ENCODE measurements at places on chromosomes 5 and 9. TPM values are rescaled to one million over a fixed set of nuclear protein-coding genes. Genes with fewer than 3 reads are reported as not detected.

The FXN gene
- total RNA-seq, result 2.5 TPM

The OTULINL gene
- total RNA-seq, result under 0.01 TPM

The ANKRA2 gene
- total RNA-seq, result 13.0 TPM

The GFI1B gene
- total RNA-seq, result not detected

The NR5A1 gene
- not detected for total RNA-seq

The RAB14 gene
- total RNA-seq, result 25.4 TPM

The PMPCA gene
- 47.2 TPM for total RNA-seq

The C1QTNF3 gene
- 0.28 TPM for total RNA-seq

The ANGPTL2 gene
- 15.3 TPM for total RNA-seq

The PCDHGC4 gene
- 1.4 TPM for total RNA-seq

The GPR151 gene
- not detected for total RNA-seq

The ZNF883 gene
- 0.09 TPM for total RNA-seq

The LHX2 gene
- not detected for total RNA-seq

The DDX41 gene
- 129 TPM for total RNA-seq

The ZNF367 gene
- 5.8 TPM for total RNA-seq

The AGXT2 gene
- total RNA-seq, result not detected

The SPAG8 gene
- 0.27 TPM for total RNA-seq

The KIF12 gene
- 0.18 TPM for total RNA-seq

The SH3RF2 gene
- total RNA-seq, result 4.3 TPM

The PDE8B gene
- total RNA-seq, result not detected

The KCNIP1 gene
- not detected for total RNA-seq

The FOXE1 gene
- total RNA-seq, result not detected

The NSA2 gene
- 94.5 TPM for total RNA-seq

The PLEKHG4B gene
- not detected for total RNA-seq

The SLC45A2 gene
- total RNA-seq, result not detected

The CENPP gene
- 2.0 TPM for total RNA-seq

The CD180 gene
- total RNA-seq, result not detected

The ISL1 gene
- not detected for total RNA-seq

The PCDHGB7 gene
- total RNA-seq, result 5.8 TPM

The ALDH1A1 gene
- total RNA-seq, result 118 TPM

The SYNPO gene
- total RNA-seq, result 10.0 TPM

The SPINK7 gene
- not detected for total RNA-seq

The COL15A1 gene
- total RNA-seq, result not detected

The PKD2L2 gene
- total RNA-seq, result not detected

The ZSWIM6 gene
- 25.0 TPM for total RNA-seq

The FGF1 gene
- total RNA-seq, result 0.09 TPM

The PCDHA9 gene
- total RNA-seq, result 0.09 TPM

The IFNA13 gene
- total RNA-seq, result not detected

The PRSS3 gene
- 16.2 TPM for total RNA-seq

The CER1 gene
- not detected for total RNA-seq

The ZFP2 gene
- 0.18 TPM for total RNA-seq

The ATP10B gene
- not detected for total RNA-seq

The PTPN3 gene
- total RNA-seq, result 2.8 TPM

The DBH gene
- total RNA-seq, result not detected

The GPX3 gene
- 3.8 TPM for total RNA-seq

The SEMA6A gene
- total RNA-seq, result 0.54 TPM

The LRRC70 gene
- total RNA-seq, result 18.0 TPM

The AQP7 gene
- total RNA-seq, result 0.09 TPM

The TAF11L10 gene
- not detected for total RNA-seq

The SPATA31D4 gene
- total RNA-seq, result not detected

The NPR3 gene
- total RNA-seq, result 0.27 TPM

The NUP188 gene
- total RNA-seq, result 44.7 TPM

The INSL4 gene
- not detected for total RNA-seq

The NFIB gene
- total RNA-seq, result 74.6 TPM

The PCDHB3 gene
- 0.38 TPM for total RNA-seq

The TNFSF15 gene
- total RNA-seq, result 0.27 TPM

The C1QTNF2 gene
- 0.09 TPM for total RNA-seq

The LMX1B gene
- total RNA-seq, result not detected

The BARHL1 gene
- not detected for total RNA-seq

All from endothelial cell of coronary artery (primary cell).